ENCODE measurements at places on chromosomes 7 and 10. TPM values are rescaled to one million over a fixed set of nuclear protein-coding genes. Genes with fewer than 3 reads are reported as not detected.
A peak's percentile ranks its signal among the peaks of the same experiment; 100 is the strongest.

The GRK5 gene
- 14.5 TPM for total RNA-seq

The SPDYE2B gene
- total RNA-seq = not detected

The A1CF gene
- 0.07 TPM for total RNA-seq

The TAS2R3 gene
- 5.6 TPM for total RNA-seq

The SRRM3 gene
- 8.2 TPM for total RNA-seq

The C10orf53 gene
- not detected for total RNA-seq

The ECHDC3 gene
- 5.7 TPM for total RNA-seq

GRCh38 chr7:33287738-33288137 is 158.4 kb downstream of the BBS9 start:
- no peaks in the 10 kb centered on the region for H3K4me1 ChIP-seq
- H3K27me3 ChIP-seq = no peaks in the 10 kb centered on the region
- no peak overlapping the region for H3K4me3 ChIP-seq
- H3K36me3 ChIP-seq = peaks cover 17% of the 10 kb centered on the region

GRCh38 chr7:92944633-92945032 is 108.3 kb upstream of the CDK6 start:
- no peaks in the 10 kb centered on the region for H3K27me3 ChIP-seq
- H3K36me3 ChIP-seq = peaks cover 1% of the 10 kb centered on the region
- no peak for DNase-seq
- no peak overlapping the region for H3K4me3 ChIP-seq
- peaks cover 29% of the 10 kb centered on the region for H3K4me1 ChIP-seq

GRCh38 chr10:95264227-95265051 is 26.4 kb downstream of the PDLIM1 start:
- H3K27me3 ChIP-seq = no peaks in the 10 kb centered on the region
- no peak overlapping the region for H3K4me3 ChIP-seq
- H3K27ac ChIP-seq = peak overlapping the region; percentile 87
- peaks cover 7% of the 10 kb centered on the region for H3K36me3 ChIP-seq
- H3K4me1 ChIP-seq = peaks cover 54% of the 10 kb centered on the region

- no peaks in the 10 kb centered on the region for H3K27me3 ChIP-seq
- no peaks in the 10 kb centered on the region for H3K4me1 ChIP-seq
- DNase-seq = no peak
- H3K36me3 ChIP-seq = peaks cover 9% of the 10 kb centered on the region
- H3K27ac ChIP-seq = no peak overlapping the region
Observed at GRCh38 chr7:33624215-33624614, 281.1 kb upstream of the BMPER start.

- H3K27me3 ChIP-seq = no peaks in the 10 kb centered on the region
- peaks cover 20% of the 10 kb centered on the region for H3K36me3 ChIP-seq
Observed at GRCh38 chr7:875476-876076, 778 bp upstream of the GET4 start.

GRCh38 chr7:47937711-47938573 is 10.3 kb downstream of the PKD1L1 start:
- peaks cover 3% of the 10 kb centered on the region for H3K4me1 ChIP-seq
- no peak for DNase-seq
- no peak overlapping the region for H3K27ac ChIP-seq
- no peak overlapping the region for H3K4me3 ChIP-seq
- no peaks in the 10 kb centered on the region for H3K36me3 ChIP-seq

DNA sequence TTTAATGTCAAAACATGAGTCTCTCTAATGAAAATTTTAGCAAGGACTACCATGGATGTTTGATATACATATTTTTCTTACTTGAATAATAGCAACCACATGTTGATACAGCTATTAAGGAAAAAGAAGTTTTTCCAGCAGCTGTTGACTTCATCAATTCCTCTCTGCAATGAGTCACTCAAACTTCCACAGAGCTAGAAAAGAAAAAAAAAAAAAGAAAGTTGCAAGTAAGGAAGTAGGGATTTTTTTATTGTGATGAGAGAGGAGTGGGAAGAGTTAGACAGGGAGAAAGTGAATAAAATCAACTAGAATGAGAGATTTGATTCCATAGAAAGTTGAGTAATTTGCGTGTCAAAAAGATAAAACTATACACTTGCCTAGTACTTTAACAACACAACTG is 46.2 kb downstream of the CAV1 start:
- H3K4me1 ChIP-seq = peaks cover 3% of the 10 kb centered on the region
- H3K27ac ChIP-seq = no peak overlapping the region
- DNase-seq = no peak

DNA sequence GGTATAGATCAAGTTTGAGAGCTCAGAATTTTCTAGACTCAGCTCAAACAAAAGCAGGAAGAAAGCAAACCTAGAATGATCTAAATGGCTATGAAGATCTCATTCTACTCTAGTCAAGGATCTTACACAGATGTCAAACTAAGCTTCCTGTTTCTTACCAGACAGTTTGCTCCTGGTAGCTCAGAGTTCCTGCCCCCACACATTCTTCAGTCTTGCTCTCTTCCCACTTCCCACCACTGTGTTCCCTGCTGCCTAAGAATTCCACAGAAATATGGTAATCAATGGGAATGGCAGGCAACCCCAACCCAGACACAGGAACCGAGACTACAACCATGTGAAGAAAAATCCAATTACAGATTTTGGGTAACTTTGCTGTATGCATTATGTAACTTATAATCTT is 133.4 kb upstream of the PTN start:
- no peaks in the 10 kb centered on the region for H3K27me3 ChIP-seq
- H3K4me3 ChIP-seq = no peak overlapping the region
- no peak overlapping the region for H3K27ac ChIP-seq
- H3K4me1 ChIP-seq = no peaks in the 10 kb centered on the region
- DNase-seq = no peak

GRCh38 chr10:58590152-58590840 is 77.6 kb downstream of the BICC1 start:
- no peak for DNase-seq
- peaks cover 2% of the 10 kb centered on the region for H3K27me3 ChIP-seq
- peaks cover 3% of the 10 kb centered on the region for H3K4me1 ChIP-seq
- peak overlapping the region; percentile 26 for H3K27ac ChIP-seq

GRCh38 chr7:112757337-112757736 is 32.9 kb downstream of the TMEM168 start:
- no peak for DNase-seq
- no peak overlapping the region for H3K27ac ChIP-seq
- no peaks in the 10 kb centered on the region for H3K4me1 ChIP-seq
- H3K4me3 ChIP-seq = no peak overlapping the region
- no peaks in the 10 kb centered on the region for H3K27me3 ChIP-seq

DNA sequence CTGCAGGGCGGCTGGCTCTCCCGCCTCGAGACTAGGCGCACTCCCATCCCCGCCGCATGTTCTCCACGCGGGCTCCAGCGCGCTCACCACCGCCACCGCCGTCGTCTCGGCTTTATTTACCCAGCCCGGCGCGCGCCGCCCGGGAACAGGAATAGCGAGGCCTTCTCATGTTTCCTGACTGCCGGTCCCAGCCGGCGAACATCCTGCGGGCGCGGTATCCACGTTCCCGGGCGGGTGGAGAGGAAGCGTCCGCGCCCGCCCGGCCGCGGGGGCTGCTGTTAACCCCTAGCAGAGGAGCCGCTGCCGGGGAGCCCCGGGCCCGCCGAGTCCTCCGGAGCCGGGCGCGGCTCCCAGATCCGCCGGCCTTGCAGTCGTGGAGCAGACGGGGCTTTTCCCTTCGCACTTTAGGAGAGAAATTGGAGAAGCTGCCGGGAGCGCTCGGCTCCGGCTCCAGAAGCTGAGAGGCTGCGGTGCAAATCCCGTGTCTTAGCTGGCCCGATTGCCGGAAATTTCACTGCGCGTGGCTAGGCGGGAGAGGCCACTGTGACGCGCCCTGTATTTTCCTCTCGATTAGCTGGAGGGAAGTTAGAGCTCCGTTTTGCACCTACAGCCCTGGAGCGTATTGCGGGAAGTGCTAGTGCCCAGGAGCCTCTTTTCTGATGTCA is at the start of gene MKX:
TSS of gene MKX (minus strand) at position 88 of the 665 bp plus-strand sequence. CDS start 2,404 bp downstream, outside the sequence.
- DNase-seq = peak; percentile 44
- H3K27me3 ChIP-seq = peaks cover 93% of the 10 kb centered on the region
- H3K27ac ChIP-seq = no peak within 1 kb of the TSS
- peaks cover 28% of the 10 kb centered on the region for H3K4me1 ChIP-seq
- peak within 1 kb of the TSS; percentile 68 for H3K4me3 ChIP-seq

DNA sequence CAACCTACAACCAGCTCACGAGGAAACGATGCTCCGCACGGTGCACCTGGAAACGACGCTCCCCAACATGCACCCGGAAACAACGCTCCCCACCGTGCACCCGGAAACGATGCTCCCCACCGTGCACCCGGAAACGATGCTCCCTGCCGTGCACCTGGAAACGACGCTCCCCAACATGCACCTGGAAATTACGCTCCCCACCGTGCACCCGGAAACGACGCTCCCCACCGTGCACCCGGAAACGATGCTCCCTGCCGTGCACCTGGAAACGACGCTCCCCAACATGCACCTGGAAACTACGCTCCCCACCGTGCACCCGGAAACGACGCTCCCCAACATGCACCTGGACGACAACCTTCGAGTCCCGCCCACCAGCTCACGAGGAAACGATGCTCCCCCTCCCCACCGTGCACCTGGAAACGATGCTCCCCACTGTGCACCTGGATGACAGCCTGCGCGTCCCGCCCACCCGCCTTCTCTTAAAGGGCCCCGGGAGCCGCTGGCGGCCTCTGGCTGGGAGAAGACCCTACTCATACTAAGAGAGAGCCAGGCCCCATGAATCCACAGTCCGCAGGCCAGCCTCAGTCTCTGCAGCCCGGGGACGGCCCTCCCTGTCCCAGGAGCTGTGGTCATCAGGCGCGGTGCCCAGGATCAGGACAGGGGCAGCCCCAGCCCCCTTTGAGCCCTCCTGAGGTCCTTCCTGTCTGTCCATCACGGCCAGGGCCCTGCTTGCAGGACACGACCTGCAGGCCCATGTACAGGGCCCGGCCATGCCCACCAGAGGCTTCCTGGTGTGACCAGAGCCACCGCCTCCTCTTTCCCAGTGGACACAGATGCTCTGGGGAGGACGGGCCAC is 98.3 kb downstream of the PDGFA start:
- H3K4me3 ChIP-seq = no peak overlapping the region
- H3K27me3 ChIP-seq = peaks cover 3% of the 10 kb centered on the region
- peaks cover 3% of the 10 kb centered on the region for H3K36me3 ChIP-seq
- no peaks in the 10 kb centered on the region for H3K4me1 ChIP-seq
- DNase-seq = no peak
- no peak overlapping the region for H3K27ac ChIP-seq

DNA sequence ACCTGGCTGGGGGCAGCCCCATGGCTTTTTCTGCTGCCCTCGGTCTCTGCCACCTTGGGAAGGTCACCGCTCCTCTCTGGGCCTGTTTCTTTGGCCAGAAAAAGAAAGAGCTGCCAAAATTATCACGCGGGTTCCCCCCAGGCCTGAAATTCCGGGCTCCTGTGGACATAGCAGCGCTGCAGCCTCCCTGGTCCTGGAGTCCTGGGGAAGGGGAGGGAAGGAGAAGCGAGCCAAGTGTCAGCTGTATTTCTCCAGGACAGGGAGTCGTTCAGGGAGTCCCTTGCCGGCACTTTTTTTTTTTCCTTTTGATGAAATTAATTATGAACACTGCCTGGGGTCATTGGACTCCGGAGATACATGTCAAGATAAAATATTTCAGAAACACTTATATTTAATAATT is 152.3 kb upstream of the GPR26 start:
- no peaks in the 10 kb centered on the region for H3K36me3 ChIP-seq
- H3K4me3 ChIP-seq = no peak overlapping the region
- no peak overlapping the region for H3K27ac ChIP-seq
- peaks cover 93% of the 10 kb centered on the region for H3K27me3 ChIP-seq
- peaks cover 15% of the 10 kb centered on the region for H3K4me1 ChIP-seq

- H3K27ac ChIP-seq = no peak overlapping the region
- no peak overlapping the region for H3K4me3 ChIP-seq
- DNase-seq = no peak
- no peaks in the 10 kb centered on the region for H3K4me1 ChIP-seq
- no peaks in the 10 kb centered on the region for H3K27me3 ChIP-seq
Observed at GRCh38 chr7:46024263-46024916, 103.3 kb upstream of the IGFBP3 start.

DNA sequence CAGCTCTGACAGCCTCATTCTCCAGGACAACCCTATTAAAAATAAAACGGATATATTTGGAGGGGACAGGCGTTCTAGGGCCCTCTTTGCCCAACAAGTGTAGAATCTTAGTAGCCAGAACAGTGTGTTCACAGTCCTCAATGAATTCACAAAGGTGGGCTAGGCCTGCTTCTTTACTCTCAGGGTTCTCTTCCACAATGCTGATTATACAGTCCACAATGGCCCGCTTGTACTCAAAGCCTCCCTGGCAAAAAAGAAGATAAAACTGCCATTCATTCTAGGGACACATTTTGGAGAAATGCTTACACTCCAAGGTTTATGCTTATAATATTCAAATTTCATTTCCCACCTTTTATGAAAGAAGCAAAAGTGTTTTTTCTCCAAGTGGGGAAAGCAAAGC is 62.6 kb downstream of the MEST start:
- H3K4me1 ChIP-seq = peaks cover 29% of the 10 kb centered on the region
- no peak for DNase-seq
- no peak overlapping the region for H3K4me3 ChIP-seq
- peak overlapping the region; percentile 26 for H3K27ac ChIP-seq
- peaks cover 25% of the 10 kb centered on the region for H3K36me3 ChIP-seq
- no peaks in the 10 kb centered on the region for H3K27me3 ChIP-seq

- no peak overlapping the region for H3K27ac ChIP-seq
- no peak overlapping the region for H3K4me3 ChIP-seq
- no peak for DNase-seq
Observed at GRCh38 chr10:49285232-49285631, 13.7 kb upstream of the C10orf71 start.

- H3K27ac ChIP-seq = no peak overlapping the region
- H3K4me3 ChIP-seq = no peak overlapping the region
- H3K27me3 ChIP-seq = peaks cover 30% of the 10 kb centered on the region
- H3K4me1 ChIP-seq = no peaks in the 10 kb centered on the region
- no peaks in the 10 kb centered on the region for H3K36me3 ChIP-seq
Observed at GRCh38 chr7:45184326-45185027, 26.9 kb downstream of the RAMP3 start.

DNA sequence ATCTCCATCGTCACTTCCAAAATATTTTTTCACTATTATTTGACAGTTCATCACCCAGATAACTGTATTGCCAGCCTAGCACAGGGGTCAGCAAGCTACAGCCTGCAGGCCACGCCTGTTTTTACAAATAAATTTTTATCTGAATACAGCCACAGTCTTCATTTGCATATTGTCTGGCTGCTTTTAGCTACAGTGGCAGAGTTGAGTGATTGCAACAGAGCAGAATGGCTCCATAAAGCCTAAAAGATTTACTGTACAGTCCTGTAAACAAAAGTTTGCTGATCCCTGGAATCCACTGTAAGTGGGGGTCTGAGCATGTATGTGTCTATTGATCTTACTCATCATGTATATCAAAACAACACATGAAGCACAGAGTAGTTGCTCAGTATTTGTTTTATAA is 45.9 kb upstream of the GNAI1 start:
- H3K4me3 ChIP-seq = no peak overlapping the region
- peaks cover 21% of the 10 kb centered on the region for H3K4me1 ChIP-seq
- H3K27me3 ChIP-seq = no peaks in the 10 kb centered on the region
- DNase-seq = no peak

DNA sequence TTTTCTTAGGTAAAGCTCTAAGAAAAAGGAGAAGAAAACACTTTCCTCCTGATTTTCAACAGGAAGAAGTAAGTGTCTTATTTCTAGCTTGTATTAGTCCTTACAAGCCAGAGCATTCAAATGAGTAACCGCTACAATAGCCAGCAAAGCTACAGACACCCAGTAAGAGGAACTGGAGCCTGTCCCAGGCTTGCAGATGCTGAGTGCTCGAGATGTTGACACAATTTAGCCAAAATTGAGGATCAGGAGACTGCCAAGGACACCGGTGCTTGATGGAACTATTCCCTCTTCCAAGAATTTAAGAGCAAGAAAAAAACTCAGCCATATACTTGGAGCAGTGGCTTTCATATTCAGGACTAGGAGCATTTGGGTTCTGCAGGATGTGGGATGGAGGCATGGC is 149.3 kb upstream of the DPP6 start:
- H3K4me1 ChIP-seq = no peaks in the 10 kb centered on the region
- H3K36me3 ChIP-seq = peaks cover 2% of the 10 kb centered on the region
- no peak overlapping the region for H3K4me3 ChIP-seq
